Lung (tissue), 17 donors: ENCODE measurements at places on chromosomes 3 and 15. TPM values are rescaled to one million over a fixed set of nuclear protein-coding genes. Genes with fewer than 3 reads are reported as not detected.

DNA sequence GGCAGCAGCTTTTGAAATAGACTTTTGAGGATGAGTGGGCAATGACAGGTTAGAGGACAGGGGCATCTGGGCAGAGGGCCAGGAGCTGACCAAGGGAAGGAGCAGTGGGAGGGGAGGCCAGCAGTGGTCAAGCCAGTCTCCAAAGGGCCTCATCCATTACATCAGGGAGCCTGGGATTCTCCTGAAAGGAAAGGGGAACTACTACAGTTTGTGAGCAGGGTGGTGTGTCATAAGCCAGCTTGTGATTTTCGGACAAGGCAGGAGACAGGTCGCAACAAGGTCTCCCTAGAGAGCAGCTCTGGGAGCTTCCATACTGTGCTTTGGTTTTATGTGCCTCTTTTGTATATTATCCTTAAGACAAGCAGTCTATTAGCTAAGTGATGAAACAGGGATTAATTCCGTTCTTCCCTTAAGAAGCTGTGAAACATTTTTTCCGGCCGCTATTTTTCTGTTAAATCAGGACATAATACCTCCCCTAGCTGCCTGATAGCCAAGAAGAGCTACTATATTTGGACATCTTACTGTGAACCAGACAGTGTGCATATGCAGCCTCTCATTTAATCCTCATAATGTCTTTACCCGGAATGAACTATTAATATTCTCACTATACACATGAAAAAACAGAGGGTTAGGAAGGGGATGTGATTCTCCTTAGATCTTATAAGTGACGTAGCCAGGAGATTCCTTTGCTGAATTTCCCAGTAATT is 46.4 kb downstream of the C2CD4B start:
- no peaks in the 10 kb centered on the region for H3K27me3 ChIP-seq
- H3K4me3 ChIP-seq, result no peak overlapping the region
- peak overlapping the region; percentile 83 for H3K27ac ChIP-seq
- no peaks in the 10 kb centered on the region for H3K4me1 ChIP-seq
- DNase-seq, result peak; percentile 18

DNA sequence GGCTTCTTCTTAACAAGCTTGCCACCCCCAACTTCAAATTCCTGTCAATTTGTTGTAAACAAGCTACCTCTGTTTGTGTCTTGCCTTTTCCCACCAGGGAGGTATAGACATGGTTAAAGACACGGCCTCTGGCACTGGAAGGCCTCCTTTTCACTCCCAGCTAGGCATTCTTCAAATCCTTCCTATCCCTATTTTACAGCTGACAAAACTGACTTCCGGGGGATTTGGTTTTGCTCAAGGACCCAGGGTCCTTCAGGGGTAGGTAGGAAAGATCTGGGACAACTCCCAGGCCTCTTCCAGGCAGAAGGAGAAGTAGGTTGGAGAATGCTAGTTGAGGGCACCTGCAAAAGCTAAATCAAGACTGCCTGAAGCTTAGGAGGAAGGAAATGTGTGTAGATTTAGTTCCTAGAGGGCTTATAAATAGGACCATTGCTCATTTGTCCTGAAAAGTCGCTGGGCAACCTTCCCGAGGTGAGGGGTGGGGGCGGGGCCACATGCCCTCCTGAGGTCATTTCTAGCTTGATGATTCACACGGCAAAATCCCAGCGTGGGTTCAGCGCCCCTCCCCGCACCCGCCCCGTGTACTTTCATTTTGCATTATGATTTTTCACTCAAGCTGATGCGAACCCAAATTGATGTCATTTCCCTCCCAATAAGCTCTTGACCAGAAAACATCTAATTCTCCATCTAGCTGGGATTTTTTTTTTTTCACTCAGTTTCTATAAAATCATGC is 365.5 kb downstream of the SHQ1 start:
- peak; percentile 57 for DNase-seq
- H3K27ac ChIP-seq, result peak overlapping the region; percentile 79
- no peak overlapping the region for H3K4me3 ChIP-seq
- H3K27me3 ChIP-seq, result no peaks in the 10 kb centered on the region

DNA sequence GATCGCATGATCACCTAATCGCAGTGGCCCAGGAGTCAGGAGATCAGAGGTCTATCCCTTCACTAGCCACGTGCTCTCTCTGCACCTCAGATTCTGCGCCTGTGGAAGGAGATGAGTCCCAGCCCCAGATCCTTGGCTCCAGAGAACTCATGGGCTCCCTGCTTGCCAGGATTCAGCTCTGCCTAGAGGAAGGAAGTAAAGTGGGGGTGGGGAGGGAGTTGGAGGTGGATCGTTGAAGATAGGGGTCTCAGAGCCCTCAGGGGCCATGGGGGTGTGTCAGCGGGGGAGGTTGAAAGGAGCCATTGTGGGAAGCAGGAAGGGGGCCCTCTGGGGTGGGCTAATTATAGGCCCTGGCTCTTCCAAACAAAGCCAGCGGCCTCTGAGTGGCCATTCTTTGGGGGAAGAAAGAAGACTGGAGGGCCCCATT is 11.3 kb upstream of the STRA6 start:
- H3K27me3 ChIP-seq, result no peaks in the 10 kb centered on the region
- H3K27ac ChIP-seq, result no peak overlapping the region
- DNase-seq, result peak; percentile 75
- H3K4me1 ChIP-seq, result peaks cover 37% of the 10 kb centered on the region
- H3K4me3 ChIP-seq, result no peak overlapping the region

DNA sequence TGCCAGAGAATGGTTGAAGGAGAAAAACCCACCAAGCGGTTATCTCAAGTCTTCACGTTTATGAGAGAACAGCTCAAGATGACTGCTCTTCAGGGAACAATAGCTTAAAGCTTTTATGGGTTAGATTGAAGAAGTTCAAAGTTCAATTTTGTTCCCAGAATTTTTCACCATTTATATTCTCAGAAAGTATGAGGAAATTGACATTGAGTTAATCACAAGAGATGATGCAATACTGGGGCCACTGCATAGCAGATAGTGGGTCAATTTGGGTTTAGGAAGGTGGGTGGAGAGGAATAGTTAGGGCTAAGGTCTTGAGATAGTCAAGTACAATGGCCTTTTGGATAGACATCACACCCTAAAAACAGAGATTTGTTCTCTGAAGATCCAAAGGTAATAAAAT is 539.3 kb downstream of the SQOR start:
- DNase-seq, result no peak
- no peaks in the 10 kb centered on the region for H3K27me3 ChIP-seq
- H3K4me1 ChIP-seq, result no peaks in the 10 kb centered on the region
- no peaks in the 10 kb centered on the region for H3K36me3 ChIP-seq

DNA sequence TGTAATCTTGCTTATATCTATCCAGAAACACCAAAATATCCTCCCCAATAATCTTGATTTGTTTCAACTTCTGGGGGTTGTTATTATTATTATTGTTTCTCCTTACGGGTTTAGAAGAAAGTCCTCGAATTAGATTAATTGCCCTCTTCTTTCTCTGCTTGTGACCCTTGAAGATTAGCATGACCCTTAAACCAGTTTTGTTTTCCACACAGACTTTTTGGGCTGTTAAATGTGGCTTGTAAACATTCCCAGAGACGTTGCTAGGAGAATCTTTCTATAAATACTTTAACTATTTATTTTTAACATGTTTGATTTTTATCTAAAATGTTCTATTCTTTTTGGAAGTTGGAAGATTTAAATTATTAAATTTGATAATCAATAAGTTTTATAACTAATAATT is 4.3 kb upstream of the SUCNR1 start:
- DNase-seq, result peak; percentile 51
- H3K4me3 ChIP-seq, result no peak overlapping the region
- H3K4me1 ChIP-seq, result peaks cover 3% of the 10 kb centered on the region

Gene NDN
- total RNA-seq, result 107 TPM

Gene RPL39L
- 5.0 TPM for total RNA-seq

Gene RNF111
- total RNA-seq, result 28.5 TPM

Gene CHCHD6
- 12.1 TPM for total RNA-seq

Gene IGSF11
- total RNA-seq, result 0.94 TPM

Gene SHC4
- total RNA-seq, result 0.67 TPM

- H3K27ac ChIP-seq, result no peak overlapping the region
- H3K27me3 ChIP-seq, result no peaks in the 10 kb centered on the region
- DNase-seq, result no peak
These were observed 55.1 kb downstream of the GASK1A start for GRCh38 chr3:43034200-43034599.

Gene ZPLD1
- total RNA-seq, result not detected

DNA sequence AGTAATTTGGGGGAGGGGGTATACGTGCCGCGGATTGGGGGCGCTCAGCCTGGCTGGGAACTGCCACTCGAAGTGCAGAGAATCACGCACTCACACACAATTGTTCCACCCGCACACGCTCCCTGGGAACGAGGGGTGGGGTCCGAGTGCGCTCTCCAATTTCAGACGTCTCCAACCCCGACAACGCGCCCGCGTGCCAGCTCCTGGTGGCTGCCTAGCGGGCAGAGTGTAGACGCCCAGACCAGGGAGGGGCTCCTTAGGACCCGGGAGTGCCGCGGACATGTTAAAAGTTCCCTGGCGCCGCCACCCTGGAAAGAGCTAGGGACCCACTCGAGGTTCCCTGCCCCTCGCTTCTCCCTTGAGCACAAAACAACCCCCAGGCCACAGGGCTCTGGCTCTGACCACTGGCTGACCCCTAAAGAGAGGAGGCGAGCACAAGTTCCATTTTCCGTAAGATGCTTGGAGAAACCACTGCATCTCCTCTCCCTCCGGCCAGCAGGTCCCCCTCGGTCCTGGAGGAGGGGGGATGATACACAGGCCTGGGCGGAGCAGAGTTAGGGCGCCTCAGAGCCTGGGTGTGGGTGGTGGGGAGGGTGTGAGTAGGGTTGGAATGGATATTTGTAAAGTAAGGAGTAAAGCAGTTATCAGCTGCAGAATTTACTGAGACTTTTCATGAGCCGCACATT is 894 bp upstream of the ANKRD63 start:
- H3K27ac ChIP-seq, result no peak overlapping the region
- H3K4me1 ChIP-seq, result peaks cover 39% of the 10 kb centered on the region
- no peak overlapping the region for H3K4me3 ChIP-seq
- DNase-seq, result no peak
- no peaks in the 10 kb centered on the region for H3K36me3 ChIP-seq

- no peak overlapping the region for H3K4me3 ChIP-seq
- H3K4me1 ChIP-seq, result peaks cover 4% of the 10 kb centered on the region
These were observed 26.2 kb upstream of the ATP13A3 start for GRCh38 chr3:194512895-194513601.

GRCh38 chr3:16072420-16073110 is 101.9 kb upstream of the GALNT15 start:
- no peak overlapping the region for H3K27ac ChIP-seq
- no peaks in the 10 kb centered on the region for H3K27me3 ChIP-seq
- peaks cover 9% of the 10 kb centered on the region for H3K4me1 ChIP-seq
- DNase-seq, result no peak
- H3K36me3 ChIP-seq, result no peaks in the 10 kb centered on the region

GRCh38 chr3:185865247-185865646 is 40.4 kb upstream of the IGF2BP2 start:
- H3K36me3 ChIP-seq, result no peaks in the 10 kb centered on the region
- no peaks in the 10 kb centered on the region for H3K27me3 ChIP-seq
- no peak overlapping the region for H3K27ac ChIP-seq
- no peak for DNase-seq
- no peak overlapping the region for H3K4me3 ChIP-seq

- H3K4me3 ChIP-seq, result no peak overlapping the region
- H3K36me3 ChIP-seq, result no peaks in the 10 kb centered on the region
- no peak overlapping the region for H3K27ac ChIP-seq
- no peaks in the 10 kb centered on the region for H3K27me3 ChIP-seq
- H3K4me1 ChIP-seq, result no peaks in the 10 kb centered on the region
These were observed 82.7 kb upstream of the LRIG1 start for GRCh38 chr3:66583424-66584040.

DNA sequence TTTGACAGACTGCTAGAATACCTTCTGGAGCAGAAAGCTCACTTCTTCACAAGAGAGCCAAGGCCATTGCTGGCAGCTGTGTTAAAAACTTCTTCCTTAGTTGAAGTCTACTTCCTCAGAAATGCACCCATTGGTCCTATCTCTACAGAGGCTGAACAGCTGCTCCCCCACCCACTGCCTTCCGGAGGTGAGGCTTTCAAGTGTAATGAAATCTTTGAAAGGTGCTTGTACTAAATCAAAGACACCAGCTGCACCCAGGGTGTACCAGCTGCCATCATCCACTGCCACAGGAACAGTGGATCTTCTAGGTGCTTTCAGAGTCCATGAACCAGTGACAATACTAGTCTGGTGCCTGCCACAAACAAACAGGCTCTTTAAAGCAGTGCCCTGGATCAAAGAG is 26.4 kb upstream of the HERC1 start:
- DNase-seq, result no peak
- H3K4me3 ChIP-seq, result no peak overlapping the region
- H3K36me3 ChIP-seq, result no peaks in the 10 kb centered on the region
- H3K27me3 ChIP-seq, result no peaks in the 10 kb centered on the region
- peaks cover 3% of the 10 kb centered on the region for H3K4me1 ChIP-seq

DNA sequence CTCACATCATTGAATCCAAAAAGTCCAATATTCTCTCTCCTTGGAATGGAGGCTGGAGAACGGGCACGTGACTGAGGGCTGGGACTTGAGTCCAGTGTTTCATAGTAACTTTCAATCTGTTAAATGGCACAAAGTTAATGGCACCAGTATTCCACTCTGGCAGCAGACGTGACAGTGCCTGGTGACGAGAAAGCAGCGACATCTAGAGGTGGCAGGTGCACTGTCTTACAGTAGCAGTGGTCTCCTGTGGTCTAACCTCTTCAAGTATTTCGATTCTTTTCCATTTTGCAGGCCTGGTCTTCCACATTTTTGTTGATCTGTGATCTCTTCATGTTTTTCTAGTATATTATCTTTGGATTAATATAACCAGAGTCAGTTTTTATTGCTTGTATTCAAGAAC is 107.1 kb downstream of the OXSM start:
- H3K27me3 ChIP-seq, result no peaks in the 10 kb centered on the region
- H3K4me1 ChIP-seq, result no peaks in the 10 kb centered on the region
- no peaks in the 10 kb centered on the region for H3K36me3 ChIP-seq
- DNase-seq, result no peak
- no peak overlapping the region for H3K27ac ChIP-seq
- H3K4me3 ChIP-seq, result no peak overlapping the region

DNA sequence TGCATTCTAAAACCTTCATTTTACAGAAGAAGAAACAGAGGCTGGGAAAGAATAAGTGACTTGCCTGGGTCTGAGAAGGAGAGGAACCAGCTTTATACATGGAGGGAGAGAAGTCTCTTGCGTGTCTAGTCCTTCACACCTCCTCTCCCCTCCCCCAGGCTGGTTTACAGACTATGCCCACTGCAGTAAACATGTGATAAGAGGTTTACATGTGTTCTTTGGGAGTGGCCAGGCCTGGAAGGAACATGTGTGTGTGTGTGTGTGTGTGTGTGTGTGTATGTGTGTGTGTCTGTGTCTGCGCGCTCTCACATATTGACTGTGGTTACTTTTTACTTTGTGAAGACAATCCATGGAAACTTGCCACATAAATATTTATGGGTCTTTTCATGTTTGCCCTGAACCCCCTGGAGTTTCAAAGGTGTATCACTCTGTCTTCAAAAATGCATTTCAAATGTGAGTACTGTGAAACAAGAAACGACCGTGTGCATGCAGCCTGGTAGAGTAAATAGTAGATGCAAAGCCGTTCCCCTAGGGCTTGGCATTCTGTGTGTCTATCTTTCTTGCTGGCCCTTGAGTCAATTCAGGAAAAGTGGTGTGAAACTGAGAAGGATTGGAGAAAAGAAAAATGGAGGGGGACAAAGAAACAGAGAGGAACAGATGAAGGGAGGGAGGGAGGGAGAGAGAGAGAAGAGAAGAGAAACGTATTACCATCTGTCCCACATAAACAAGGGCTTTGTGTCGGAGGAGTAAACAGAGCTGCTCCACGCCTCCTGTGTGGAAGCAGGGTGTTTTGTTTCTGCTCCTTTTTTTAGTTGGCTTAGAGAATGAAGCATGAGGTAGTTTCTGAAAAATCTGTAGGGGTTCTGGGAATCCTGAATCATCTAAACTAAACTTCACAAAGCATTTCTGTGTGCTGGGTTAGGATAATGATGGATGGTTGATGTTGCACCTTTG is 51.7 kb downstream of the CLDN11 start:
- no peaks in the 10 kb centered on the region for H3K36me3 ChIP-seq
- H3K4me3 ChIP-seq, result no peak overlapping the region
- no peaks in the 10 kb centered on the region for H3K27me3 ChIP-seq
- H3K4me1 ChIP-seq, result no peaks in the 10 kb centered on the region

Gene GOLGA8T
- 0.80 TPM for total RNA-seq
